ENCODE measurements at places on chromosomes 6 and 20.

GRCh38 chr6:17032590-17032987, 69.3 kb upstream of the STMND1 start:
- DNase-seq, result no peak

GRCh38 chr20:54221353-54221752, 13.5 kb downstream of the PFDN4 start:
- no peak for DNase-seq

DNA sequence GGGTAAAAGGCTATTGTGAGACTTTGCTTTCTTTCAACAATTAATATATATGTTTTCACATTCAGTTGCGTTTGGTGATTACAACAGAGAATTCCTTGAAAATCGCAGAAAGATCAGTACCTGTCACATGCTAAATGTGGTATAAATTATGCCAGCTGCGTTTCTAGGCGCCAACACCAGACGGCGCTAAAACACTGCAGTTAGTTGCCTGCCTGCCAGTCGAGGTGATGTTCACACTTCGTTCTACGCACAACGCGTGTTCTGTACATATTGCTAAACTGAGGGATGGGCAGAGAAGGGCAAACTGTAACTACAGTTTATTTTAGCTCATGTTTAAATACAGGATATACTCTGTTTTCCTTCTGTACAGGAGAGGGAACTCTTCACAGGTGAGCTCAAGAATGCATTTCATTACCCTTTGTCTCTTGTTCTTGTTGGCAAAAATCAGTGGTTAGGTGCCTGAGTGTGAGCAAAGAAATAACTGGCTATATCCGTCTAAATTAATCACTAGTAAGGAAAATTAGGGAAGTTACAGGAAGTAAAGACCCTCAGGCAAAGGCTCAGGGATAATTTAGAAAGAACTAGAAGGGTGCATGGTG, 100.1 kb upstream of the RGS17 start:
- no peak for DNase-seq

- no peak for DNase-seq
These were observed 78.5 kb upstream of the FAM184A start for GRCh38 chr6:119156757-119157505.

DNA sequence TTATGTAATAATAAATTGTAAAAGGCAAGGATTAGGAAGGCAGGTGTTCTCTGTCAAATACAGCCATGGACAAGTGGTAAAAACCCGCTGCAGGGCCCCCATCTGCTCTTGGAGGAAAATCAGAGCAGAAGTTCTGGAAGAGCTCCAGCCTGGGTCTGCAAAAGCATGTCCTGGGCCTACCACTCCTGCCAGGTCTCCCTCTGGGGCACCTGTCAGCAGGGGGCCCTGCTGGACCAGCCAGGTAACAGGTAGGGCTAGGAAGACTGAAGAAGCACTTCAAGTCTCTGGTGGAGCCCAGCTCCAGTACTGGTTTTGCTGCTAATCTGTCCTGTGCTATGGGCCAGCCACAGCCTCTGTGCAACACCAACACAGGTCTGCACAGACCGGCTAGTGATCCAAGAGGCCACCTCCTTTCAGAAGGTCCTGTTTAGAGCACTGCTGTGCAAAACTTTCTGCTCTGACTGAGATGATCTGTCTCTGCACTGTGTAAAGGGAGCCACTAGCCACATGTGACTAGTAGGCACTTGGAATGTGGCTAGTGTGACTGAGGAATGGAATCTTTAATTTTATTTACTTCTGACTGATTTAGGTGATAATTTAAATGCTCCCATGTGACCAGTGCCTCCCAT, 30.2 kb downstream of the RRBP1 start:
- DNase-seq, result no peak

- no peak for DNase-seq
These were observed 384.4 kb upstream of the IRAK1BP1 start for GRCh38 chr6:78482801-78483552.

DNA sequence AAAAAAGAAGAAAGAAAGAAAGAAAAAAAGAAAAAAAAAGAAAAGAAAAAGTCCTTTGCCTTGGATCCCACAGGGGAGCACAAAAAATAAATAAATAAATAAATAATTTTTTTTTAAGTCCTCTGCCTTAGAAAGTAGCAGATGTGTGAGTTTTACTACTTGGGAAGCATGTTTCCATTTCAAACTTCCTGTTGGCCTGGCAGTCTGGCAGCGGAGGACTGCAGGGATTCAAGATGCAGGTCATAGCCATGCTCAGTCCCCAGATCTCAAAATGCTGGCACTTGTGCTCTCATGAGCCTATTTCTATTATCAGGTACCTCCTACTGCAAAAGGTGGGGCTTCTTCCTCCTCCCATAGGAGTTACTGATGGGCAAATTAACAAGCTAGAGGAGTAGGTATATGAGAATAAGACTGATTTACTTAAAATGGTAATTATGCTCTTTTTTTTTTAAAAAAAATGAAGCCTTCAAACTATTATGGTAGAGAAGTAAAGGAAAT, 54.2 kb upstream of the MAP7 start:
- no peak for DNase-seq

GRCh38 chr6:13696226-13696625, 15.4 kb downstream of the RANBP9 start:
- DNase-seq, result no peak

GRCh38 chr6:7825986-7826385, 84.6 kb downstream of the TXNDC5 start:
- no peak for DNase-seq

DNA sequence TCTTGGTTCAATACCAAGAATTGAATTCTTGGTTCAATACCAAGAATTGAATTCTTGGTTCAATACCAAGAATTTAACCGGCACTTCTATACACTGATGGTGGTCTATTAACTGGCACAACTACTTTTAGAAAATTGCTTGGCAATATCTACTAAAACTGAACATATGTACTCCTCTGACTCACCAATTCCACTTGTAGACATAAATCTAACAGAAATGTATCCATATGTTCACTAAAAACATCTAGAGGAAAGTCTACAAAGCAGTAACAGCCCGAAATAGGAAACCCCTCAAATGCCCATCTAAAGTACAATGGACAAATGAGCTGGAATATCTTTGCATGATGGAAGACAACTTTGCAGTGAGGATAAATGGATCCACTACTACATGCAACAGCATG, 71.9 kb downstream of the KIF16B start:
- DNase-seq, result no peak

DNA sequence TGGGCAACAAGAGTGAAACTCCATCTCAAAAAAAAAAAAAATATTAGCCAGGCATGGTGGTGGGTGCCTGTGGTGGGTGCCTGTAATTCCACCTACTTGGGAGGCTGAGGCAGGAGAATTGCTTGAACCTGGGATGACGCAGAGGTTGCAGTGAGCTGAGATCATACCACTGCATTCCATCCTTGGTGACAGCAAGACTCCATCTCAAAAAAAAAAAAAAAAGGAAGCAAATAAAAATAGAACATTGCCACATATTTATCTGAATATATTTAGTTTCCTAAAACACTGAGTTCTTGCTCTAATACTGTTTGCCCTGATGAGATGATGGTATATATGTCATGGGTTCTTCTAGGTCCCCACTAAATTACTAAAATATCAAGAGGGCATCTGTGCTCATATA, 28.4 kb downstream of the CASP8AP2 start:
- DNase-seq, result no peak

DNA sequence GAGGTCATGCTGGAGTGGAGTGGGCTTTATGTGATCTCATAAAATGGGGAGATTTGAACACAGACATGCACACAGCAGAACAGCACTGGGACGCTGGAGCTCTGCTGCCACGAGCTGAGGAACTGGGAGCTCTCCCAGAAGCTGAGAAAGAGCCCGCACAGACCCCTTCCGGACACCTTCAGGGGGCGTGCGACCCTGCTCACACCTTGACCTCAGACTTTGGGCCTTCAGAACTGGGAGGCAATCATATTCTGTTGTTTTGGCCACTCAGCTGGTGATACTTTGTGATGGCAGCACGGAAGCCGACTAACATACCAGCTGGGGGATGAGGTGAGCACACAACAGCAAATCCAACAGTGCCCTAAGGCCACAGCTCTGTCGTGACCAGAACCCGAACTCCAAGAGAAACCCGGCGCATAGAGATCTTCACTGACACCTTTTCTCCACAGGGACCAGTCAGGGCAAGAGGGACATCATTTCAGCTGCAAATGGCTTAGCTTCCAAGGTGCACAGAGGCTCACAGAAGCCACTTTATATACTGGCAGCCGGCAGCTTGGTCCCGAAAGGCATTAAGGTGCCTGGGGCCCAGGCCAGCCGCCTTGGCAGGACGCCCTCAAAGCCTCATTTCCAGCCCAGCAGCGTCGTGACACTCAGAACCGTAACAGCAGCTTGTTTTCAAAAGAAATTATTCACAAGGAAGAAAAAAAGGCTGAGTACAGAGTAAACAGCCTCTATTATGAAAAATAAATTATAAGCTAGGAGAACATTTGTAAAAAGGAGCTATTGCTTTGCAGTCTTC, 89.3 kb downstream of the RNASET2 start:
- no peak for DNase-seq

DNA sequence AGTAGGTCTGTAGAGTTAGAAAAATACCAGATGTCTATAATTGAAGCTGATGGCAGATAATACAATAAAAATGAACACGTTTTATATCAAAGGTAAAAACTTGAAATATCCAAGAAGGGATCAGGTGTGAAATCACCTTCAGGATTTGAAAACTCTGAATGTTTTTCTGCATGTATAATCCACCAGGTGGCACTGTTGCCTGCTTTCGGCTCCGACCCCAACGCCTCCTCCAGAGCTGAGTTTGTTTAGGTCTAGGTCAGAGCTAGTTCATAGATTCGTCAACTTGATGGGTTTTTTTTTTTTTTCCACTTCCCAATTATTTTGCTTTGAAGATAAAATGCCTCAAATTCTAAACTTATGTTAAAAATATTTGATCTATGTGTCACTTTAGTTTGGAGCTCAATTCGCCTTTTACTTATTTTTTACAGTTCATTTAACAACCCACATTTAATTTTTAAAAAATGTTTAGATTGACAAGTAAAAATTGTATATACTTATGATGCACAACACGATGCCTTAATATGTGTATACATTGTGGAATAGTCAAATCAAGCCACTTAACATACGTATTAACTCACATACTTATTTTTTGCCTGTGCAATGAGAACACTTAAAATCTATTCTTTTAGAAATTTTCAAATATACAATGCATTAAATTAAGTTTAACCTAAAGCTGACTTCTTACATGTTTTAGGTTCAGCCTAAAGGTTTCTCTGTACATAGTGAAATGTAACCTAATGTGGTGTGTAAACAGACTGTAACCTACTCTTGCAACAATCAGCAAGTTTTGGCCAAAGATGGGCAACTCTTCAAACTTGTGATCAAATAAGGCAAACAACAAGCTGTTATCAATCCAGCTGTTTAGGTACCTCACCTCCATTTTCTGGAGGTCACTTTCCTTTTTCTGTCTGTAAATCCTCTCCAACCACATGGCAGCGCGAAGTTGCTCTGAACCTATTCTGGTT, 39.4 kb upstream of the ENPP4 start:
- DNase-seq, result peak; percentile 36

DNA sequence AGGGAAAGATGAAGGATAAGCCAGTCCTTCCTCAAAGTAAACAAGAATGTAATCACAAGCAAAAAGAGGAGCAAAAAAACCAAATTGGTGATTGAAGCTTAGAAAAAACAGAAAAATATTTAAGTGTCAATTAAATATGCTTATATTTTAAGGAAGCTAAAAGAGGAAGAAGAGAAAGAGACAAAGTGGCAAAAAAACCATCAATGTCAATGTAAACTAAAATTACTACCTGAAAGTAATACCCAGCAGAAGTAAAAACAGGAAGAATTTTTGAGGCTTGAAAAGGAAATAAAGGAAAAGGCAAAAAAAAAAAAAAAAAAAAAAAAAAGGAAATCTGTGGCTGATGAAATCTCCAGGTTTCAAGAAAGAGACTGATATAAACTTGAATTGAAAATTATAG, 36.2 kb upstream of the OGFRL1 start:
- no peak for DNase-seq

DNA sequence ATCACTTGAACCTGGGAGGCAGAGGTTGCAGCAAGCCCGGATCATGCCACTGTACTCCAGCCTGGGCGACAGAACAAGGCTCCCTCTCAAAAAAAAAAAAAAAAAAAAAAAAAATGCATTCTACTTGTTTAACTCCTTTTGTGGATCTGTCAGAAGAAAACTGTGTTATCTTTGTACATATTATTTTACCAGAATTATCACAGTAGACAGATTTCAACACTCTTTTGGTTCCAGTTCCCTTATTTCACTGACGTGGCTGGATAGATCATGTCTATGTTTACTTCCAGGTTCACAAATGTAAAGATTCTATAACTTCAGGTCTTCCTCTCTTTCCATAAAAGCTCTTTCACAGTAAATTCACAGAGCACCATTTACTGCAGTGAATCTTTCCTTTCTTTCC, 18.4 kb downstream of the NUDT3 start:
- no peak for DNase-seq

- no peak for DNase-seq
These were observed 359.0 kb downstream of the ZFAND3 start for GRCh38 chr6:38178584-38178886.

- no peak for DNase-seq
These were observed 37.4 kb upstream of the FAM135A start for GRCh38 chr6:70375882-70376281.

DNA sequence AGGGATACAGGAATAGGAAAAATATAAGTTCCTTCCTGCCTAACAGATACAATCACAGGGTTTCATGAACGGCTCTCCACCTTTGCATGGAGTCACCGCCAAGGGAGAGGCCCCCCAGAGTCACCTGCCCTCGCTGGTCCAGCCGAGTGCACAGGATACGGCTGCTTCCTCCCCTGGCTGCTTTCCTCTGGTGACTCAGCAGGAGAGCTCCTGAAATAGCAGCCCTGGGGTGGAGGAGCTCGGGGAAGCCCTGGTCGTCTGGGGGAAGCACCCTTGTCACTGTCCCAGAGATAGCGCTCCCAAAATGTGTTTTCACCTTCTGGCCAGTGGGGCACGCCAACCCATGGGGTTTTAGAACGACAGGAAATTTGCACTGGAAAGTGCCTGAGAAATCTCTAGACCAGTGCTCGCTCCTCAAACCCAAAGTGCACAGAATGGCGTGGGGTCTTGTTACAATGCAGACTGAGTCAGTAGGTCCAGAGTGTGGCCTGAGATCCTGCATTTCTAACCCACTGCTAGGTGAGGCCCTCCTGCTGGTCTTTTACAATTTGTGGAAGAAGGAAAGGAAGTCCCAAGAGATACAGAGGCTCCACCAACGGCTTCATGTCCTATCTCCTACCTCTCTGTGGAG, 35.9 kb upstream of the FAM50B start:
- no peak for DNase-seq

- no peak for DNase-seq
These were observed 35.3 kb downstream of the DSTN start for GRCh38 chr20:17605131-17605660.
